ENCODE measurements at places on chromosomes 6 and 20.

DNA sequence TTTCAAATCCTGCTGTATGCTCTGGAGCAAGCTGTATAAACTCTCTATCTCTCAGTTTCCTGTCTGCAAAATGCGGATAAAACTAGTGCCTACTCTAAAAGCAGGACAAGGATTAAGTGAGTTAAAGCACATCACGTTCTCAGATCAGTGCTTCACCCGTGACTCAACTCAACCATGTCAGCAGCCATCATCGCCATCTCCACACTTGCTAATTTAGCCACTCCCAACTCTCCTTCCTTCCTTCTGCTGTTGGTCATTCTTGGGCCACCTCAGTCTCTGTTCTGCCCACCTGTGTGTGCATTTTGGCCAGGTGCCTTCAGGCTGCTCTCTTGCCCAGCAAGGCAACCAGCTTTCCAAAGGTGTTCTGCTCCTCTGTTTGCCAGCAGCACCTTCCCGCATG, 260.0 kb upstream of the CDYL start:
- no peak for DNase-seq

DNA sequence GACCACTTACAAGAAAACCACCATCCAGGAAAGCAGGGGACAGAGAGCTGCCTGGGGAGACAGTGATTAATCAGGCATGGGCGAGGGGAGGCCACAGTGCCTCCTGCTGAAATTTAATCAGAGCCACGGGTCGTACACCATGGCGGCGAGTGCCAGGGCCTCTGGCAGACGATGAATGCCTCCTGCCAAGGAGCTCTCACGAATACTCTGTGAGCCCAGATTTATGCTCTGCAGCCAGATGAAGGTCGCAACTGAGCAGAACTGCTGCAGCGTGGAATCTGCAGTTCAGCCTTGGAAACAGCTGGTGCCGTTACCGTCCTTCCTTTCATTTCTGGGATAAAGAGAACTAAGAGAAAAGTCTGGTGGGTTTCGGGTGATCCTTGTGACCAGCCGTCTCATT, 85.6 kb downstream of the BFSP1 start:
- no peak for DNase-seq

DNA sequence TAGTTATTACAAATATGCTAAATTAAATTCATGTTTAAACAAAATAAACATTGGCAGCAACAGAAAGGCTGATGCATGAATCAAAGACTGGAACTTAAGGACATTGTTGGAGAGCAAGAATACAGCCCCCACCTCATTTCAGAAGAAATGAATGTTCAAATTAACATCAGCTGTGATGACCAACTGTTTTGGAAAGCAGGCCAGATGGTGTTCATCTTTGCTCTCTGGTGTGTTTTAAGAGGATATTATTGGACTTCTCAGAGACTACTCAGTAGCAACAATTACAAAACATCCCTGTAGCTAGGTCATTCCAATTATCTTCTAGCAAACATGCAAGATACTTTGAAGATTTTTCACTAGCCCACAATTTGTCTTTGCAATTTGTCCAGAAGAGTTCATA, 118.6 kb upstream of the DOK5 start:
- no peak for DNase-seq

DNA sequence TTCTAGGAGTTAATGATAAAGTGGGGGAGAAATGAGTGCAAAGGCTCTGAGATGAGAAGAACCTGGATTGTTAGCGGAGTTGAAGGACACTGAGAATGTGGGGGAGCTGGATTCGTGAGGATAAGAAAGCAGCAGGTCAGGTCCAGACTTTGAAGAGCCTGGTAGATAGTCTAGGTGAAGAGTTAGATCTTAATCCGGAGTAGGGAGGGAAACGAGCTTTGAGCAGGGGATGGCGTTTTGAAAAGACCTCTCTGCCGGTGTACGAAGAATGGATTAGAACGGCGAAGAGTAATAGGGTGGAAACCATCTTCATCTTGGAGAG, 487 bp upstream of the PHF20 start:
- no peak for DNase-seq

GRCh38 chr6:79250107-79250514, 15.6 kb upstream of the HMGN3 start:
- peak; percentile 36 for DNase-seq

DNA sequence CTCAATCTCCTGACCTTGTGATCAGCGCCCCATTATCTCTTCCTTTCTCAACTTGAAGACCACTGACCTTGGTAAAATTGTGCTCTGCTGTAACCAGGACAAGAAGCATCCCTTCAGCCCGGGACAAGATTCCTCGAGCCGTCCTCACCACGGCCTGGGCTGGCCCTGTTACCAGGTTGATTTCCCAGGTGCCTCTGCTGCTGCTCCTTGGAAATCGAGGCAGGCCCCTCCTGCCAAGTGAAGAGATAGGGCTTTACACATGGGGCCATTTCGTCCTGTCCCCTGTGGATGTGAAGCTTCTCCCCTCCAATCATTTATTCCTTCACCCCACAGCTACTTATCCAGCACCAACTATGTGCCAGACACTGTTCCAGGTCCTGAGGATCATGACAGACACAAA, 21.5 kb downstream of the RAB44 start:
- no peak for DNase-seq

GRCh38 chr6:87767478-87767877, 65.4 kb upstream of the AKIRIN2 start:
- DNase-seq, result peak; percentile 47

- no peak for DNase-seq
These were observed 8.1 kb upstream of the ARFGAP1 start for GRCh38 chr20:63264519-63264918.

DNA sequence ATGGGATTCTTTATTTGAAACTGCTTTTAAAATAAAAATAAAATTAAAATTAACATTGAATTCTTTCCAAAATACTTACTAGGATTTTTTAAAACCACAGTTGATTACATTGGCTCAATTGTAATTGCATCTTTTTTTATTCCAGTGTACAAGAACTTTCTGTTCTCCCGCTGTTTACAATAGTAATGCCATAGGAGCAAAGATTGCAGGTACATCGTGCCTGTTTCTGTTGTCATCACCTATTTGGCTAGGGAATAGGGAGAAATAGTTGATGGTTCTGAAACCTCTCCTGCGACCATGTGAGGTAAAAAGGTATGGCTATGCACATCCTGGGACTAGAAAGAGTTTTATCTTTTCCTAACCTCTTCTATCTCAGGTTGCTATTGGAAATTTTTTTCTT, 28.2 kb upstream of the RHAG start:
- no peak for DNase-seq

DNA sequence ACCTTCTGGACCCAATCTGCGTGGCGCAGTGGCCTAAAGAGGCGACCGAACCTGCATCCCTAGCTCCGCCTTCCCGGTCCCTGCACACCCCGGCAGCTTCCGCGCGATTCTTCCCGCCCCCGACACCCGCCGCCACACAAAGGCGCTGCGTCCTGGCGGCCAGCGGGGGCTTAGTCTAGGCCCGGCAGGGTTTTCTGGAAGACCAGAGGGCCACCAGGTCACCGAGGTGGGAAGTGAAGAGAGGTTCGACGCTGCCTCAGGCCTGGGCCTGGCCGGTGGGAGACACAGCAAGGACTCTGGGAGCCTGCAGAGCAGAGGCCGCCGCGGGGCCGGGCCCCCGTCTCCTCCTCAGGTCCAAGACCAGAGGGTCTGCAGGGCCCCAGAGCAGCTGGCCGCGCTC, 154.9 kb downstream of the OR2B2 start:
- no peak for DNase-seq

- no peak for DNase-seq
These were observed 100.1 kb downstream of the CDC5L start for GRCh38 chr6:44487586-44487985.

GRCh38 chr20:32343439-32343838, 14.7 kb upstream of the ASXL1 start:
- peak; percentile 44 for DNase-seq

DNA sequence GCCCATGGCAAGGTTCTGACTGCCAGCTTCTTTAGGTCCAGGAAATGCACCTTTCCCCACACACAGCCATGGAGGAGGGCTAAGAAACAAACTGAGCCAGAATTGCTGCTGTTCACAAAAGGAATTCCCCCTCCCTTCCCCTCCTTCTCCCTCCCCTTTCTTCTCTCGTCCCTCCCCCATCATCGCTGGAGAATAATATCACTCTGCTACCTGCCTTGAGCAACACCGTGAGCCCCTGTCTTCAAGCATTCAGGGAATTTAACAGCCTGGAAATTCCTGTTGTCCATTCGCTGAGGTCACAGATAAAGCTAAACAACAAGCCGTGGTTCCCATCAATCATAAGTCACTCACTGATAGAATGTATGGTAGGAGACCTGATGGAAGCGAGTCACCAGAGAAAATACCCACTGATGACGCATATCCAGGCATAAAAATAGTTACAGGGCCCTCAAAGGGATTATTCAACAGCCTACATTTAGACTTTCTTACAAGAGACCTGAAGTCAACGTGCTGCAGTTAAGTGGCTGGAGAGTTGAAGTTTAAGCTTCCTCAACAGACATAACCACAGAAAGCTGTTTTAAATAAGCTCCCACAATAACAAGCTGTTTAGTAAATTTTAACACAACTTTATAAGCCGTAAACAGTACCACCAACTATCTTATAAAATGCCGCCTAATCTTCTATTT, 59.7 kb downstream of the HIVEP2 start:
- DNase-seq, result peak; percentile 98

DNA sequence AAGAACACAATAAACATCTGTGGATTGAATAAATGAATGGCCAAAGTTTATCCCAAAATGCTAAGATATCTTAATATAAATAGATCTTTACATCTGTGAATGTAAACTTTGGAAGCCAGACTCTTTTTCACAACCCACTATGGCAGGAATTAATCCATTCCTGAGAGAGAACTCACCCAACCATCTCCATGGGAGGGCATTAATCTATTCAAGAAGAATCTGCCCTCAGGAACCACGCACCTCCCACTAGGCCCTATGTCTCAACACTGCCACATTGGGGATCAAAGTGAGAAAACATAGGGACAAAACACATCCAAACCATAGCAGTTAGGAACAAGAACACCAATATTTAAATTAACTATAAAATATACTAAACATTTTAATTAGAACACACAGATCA, 3.4 kb downstream of the UBE3D start:
- no peak for DNase-seq

DNA sequence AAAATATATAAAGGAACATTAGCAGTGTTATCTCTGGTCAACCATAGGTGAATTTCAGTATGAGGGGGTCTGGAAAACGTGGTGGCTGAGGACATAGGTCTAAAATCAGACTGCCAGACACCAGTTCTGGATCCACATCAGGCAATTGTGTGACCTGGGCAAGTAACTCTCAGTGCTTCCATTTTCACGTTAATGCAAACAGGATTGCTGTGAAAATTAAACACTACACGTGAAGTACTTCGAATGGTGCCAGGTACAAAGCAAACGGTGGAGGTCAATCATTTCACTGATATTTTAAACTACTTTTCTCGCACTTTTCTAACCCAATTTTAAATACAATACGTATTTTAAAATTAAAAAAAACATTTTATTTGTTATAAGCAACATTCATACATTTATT, 315.7 kb downstream of the TRDN start:
- DNase-seq, result no peak

- no peak for DNase-seq
These were observed 19.3 kb downstream of the RBM38 start for GRCh38 chr20:57410398-57410920.

GRCh38 chr20:5046656-5047339, 45.5 kb upstream of the SLC23A2 start:
- peak; percentile 80 for DNase-seq

DNA sequence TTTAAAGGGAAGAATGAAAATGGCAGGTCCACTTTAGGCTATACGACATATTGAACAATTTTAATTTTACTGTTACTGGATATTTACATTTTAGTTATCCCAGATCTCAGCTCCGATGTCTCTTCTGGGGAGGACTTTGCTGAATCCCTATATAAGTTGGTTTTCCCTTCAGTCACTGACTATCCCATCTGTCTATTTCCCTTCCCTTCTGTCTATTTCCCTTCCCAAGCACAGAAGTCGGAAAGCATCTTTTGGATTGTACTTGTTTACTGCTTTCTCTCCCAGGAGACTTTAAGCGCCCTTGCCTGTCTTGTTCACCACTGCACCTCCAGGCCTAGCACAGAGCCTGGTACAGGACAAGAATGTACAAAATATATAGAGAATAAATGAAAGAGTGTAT, 165.8 kb upstream of the SALL4 start:
- no peak for DNase-seq

DNA sequence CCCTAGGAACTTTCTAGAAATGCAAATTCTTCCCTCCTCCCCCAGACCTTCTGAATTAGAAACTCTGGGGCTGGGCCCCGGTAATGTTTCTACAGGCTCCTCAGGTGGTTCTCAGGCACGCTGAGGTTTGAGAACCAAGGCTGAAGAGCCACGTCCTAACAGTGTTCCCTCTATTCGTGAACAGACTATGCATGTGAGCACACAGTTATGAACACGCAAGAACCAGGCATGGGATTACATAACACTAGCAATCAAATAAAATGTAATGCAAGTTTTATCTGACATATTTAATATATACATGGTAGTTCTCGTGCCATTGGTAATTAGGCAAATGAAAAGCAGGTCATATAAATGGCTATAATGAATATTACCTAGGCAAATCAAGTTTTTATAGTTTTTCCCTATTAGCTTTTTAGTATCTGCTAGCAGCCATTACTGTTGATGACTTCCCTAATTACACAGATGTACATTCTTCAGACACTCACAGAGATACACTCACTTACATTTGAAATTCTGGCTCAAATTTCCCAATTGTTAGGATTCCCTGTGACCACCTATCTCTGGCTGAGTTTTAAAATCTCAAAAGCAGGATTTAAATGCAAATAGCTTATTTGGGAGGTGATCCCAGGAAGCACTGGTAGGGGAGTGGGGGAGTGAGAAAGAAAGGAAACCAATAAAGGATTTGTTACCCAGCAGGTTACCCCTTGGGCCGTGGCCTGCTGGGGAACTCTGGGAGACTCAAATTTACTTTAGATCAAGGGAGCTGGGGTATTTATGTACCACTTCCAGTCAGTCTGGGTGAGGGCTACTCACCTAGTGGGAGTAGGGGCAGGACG, 104.1 kb downstream of the TCP11 start:
- DNase-seq, result no peak

DNA sequence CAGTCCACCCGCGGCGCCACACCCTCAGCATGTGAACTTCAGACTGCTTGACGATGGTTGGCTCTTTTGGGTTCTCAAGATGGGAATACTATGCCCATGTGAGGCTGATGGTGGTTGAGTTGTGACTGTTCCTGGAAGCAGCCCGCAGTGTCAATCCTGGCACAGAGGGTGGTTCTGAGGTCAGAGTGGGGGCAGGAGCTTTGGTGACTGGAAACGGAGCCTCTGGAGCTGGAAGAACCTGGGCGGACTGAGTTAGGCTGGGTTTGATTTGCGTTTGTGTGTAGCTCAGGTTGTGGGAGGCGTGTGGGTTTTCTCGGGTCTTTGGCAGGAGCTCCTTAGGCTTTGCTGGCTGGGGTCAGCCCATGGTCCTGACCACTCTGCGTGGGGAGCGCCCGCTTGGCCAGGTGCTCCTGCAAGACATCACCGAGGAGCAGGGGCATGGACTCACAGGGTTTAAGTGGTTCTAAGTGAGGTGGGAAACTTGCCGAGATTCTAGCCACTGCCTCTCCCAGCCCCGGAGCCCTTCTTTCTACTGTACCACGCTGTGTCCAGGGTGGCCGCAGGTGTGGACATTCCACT, 37.3 kb upstream of the SLC22A1 start:
- DNase-seq, result no peak

- no peak for DNase-seq
These were observed 668.0 kb upstream of the FLRT3 start for GRCh38 chr20:15005300-15005986.
